ENCODE measurements at places on chromosomes 7 and 10. TPM values are rescaled to one million over a fixed set of nuclear protein-coding genes. Genes with fewer than 3 reads are reported as not detected.

The CLEC2L gene
- 1.1 TPM for polyA plus RNA-seq

The COL1A2 gene
- polyA plus RNA-seq: 3,136 TPM

GRCh38 chr10:112227331-112227987, 43.9 kb upstream of the GPAM start:
- DNase-seq: no peak

DNA sequence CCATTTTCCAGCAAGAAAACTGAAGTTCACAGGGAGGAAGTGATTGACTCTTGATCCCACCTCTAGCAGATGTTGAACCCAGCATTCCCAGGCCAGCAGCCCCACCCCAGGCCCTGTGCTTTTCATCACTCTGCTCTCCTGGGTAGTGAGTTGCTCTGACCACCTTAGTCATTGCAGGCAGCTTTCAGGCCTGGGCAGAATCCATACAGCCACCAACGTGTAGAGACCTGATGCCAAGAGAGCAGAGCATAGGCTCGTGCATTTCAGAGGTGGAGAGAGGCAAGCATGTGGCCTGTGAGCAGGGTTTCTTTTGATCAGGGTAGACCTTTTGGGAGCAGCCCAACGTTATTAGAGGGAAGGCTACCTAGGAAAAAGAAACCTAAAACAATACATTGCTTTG, 334.6 kb downstream of the PTEN start:
- DNase-seq: no peak

DNA sequence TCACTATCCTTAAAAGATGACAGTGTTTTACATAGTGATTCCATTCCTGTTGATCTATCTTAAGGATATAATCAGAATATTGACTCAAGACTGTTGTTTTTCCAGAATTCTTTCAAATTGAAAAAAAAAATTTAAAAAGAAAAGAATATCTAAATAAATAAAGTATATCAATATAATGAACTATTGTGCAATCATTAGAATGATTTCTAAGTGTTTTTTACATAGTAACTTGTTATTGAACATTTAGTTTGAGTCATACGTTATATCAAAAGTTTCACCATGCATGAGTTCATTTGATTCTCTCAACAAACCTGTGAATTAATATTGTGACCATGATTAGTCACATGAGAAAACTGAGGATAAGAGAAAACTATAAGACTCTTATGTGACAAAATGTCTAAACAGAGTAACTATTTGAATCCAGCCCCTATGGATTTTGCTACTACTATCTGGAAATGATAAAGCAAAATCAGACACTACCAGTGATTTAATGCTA, 46.1 kb downstream of the KLF6 start:
- no peak for DNase-seq

DNA sequence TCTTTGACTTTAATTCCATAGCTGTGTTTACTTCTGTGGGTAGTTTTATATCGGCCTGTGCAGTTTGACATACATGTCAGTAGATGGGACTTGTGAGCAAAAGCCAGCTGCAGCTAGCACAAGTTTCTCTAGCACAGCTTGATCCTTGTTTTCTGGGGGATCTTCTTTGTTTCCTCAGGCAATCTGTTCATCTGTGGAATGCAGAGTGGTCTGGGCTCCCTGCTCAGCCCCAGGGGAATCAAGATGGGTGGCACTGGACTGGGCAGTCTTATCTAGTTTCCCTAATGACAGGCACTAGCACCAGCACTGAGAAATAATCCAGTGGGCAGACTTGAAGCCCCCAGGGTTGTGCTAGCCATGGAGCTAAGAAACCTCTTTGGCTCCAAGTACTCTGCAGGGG, 40.8 kb downstream of the CYP2C19 start:
- DNase-seq: no peak

GRCh38 chr7:133978502-133979295, 148.4 kb upstream of the LRGUK start:
- DNase-seq: no peak

DNA sequence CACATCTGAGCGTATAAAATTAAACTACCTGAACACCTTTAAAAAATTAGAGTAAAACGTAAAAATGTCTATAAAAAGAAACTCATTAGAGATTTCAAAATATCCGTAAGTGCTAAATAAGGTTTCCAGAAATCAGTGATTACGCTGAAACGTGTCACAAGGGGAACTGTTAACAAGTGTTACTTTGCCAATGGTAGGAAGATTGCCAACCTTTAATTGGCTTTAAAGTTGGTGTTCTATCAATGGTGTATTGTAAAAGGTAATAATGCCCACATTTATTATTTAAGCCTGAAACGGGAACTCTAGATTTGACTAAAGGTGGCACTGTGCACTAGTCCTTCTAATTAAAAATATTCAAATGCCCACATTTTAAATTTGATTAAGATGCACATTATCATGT, 37.8 kb upstream of the HIBADH start:
- no peak for DNase-seq

GRCh38 chr10:86098187-86098881, 268.3 kb downstream of the GRID1 start:
- no peak for DNase-seq

DNA sequence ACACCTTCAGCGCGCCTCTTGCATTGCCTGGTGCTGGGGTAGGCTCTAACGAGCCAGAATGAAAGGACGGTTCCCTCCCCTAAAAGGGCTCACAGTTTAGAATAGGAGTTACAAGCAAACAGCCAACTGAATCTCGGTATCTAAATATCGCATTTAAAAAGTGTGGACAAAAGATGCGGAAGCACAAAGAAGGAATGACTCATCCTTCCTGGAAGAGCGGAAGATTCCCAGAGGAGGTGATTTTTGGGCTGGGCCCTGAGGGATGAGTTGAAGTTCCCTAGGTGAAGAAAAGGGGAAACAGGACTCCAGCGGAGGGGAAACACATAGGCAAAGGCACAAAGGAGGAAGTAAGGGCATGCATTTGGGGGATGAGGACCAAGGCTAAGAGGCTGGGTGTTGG, 29.9 kb downstream of the SRRM3 start:
- no peak for DNase-seq

GRCh38 chr10:3666525-3667302, 118.3 kb downstream of the KLF6 start:
- DNase-seq: no peak
